ENCODE measurements at places on chromosomes 3 and 15.

DNA sequence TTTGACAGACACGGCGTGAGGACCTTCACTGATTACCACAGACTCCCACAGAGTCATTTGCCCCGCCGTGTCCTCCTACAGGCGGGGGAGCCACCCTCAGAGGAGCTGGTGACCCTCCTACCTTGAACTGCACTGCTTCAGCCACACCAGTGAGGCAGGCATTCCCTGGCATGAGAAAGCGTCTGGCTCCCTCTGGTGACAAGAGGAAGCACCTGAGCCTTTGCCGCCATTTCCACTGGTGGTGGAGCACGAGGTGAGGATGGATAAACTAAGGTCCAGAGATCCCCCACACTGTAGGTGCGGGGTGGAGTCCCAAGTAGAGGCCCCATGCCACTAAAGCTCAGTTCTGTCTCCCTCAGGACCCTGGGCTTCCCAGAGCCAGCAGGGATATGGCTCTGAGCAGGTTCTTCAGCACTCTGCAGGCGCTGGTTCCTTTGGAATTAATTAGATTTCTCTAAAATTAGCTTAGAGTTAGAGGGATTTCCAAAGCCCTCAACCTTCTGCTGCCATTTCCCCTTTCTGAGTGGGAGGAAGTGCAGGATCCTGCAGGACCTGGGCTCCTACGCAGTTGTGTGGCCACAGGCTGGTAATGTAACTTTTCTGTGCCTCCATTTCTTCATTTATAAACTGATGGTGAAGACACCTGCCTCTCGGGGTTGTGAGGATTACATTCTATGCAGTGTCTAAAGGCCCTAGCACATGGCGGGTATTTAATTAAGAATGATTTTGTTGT lies 224.0 kb downstream of the SLCO3A1 start:
- peak; percentile 88 for DNase-seq

- peak; percentile 37 for DNase-seq
Measured at GRCh38 chr3:186360779-186361178, 1.3 kb downstream of the DGKG start.

DNA sequence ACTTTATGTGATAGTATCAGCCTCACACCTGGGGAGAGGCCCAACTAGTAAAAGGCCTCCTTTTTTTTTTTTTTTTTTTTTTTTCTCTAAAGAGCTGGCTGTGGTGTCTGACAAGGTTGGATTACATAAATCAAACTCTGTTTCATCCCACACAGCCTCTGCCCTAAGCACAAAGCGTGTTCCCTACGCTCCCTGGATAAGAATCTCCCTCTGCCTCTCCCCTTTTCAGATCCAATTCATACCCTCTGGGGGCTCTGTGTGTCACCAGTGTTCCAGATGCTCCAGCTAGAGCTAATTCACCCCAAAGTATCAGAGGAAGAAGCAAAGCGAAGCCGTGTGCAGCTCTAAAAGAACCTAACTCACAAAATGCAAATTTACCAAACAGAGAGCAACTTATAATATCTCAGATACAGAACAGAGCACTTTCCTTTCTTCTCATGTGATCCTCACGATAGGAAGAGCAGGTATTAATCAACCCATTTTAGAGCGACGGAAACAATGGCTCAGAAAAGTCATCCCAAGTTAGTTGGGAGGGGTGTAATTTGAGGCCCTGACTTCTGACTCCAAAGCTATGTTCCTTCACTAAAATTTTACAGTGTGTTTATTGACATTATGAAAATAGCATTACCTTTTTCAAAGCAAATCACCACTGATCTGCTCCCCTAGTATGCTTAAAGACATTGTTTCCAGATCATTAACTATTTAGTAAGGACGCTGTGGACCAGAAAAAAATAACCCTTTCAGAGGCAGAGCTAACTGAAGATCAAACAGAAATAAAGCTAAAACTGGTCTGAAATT lies 12.4 kb downstream of the BMF start:
- no peak for DNase-seq

DNA sequence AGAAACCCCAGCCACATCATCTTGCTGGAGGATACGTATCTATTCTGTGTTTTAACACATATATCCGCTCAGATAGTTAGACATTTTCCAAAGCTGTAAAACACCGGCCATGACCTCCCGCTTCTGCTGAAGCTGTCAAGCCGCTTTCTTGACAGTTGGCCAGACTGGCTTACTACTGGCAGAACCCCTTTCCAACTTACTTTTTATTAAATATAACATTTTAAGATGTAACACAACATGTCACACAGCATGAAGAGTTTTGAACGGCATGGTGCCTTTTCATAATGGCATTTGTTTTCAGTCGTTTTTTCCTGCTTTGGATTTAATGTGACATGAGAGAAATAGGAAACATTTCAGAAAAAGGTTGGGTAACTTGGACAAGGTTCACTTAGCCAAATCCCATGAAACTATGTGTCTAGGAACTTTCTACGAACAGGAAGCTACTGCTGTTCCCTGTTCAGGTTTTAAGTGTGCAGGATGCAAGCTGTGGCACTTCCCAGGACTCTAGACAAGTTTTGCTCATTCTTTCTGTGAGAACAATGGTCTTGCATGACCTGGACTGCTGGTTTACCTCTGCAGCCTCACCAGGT lies 281.4 kb downstream of the THSD4 start:
- DNase-seq: no peak

DNA sequence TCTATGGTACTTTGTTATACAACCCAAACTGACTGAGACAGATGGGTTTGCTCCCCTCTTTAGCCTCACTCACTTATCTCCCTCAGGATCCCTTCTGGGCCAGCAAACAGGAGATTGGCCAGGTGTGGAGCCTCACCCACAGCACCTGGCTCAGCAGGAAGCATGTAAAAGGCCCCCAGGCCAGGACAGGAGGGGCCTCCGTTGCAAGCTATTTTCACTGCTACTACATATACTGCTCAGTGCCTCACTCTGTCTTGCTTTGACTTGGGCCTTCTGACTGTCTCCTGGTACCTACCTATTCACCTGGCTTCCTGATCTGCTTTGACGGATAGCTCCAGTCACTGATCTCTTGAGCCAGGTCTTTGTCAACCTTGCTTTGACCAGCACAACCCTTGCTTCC lies 20.4 kb upstream of the TPM1 start:
- DNase-seq: no peak

DNA sequence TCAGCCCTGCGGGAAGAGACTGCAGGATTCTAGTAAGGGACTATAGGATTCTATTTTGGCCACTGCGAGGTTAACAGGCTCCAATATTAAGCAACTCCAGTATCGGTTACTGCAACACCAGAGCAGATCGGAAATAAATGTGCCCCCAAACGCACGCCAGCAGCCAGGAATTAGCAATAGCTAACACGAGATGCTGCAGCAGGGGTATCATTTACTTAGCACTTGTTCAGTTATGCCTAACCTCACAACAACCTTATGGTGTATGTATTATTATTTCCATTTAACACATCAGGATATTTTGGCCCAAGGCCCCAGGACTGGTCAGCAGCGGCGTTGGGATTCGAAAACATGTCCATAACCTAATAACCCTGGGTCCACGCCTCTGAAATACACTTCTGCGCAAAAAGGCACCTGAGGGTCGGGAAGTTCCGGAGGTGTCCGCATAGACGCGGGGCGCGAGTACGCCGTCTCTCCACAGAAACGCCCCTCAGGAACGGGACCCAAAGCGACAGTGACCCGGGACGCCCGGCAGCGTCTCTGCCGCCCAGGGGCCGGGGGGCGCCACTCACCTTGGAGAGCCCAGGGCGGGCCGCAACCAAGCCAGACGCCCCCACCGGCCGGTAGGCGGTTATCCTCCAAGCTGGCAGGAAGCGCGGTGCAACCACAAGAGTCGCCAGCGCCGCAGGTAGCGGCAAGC lies 681 bp downstream of the PIK3CB start:
- peak; percentile 62 for DNase-seq

DNA sequence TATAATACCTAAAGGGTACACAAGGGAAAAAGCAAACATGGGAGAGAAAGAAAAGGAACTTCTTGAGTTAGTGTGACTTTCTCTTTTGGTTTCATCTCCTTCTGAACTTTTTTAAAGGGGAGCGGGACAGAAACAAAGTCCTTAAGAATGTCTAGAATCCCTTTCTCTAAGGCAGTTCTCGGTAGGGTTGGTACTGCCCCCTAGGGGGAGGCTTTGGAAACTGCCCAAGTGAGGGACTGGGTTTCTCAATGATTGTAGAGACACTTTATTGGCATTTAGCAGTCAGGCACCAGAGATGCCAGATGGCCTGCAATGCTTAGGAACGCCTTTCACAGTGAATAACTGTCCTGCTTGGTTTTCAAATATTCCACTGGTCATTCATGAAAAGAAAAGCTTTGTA lies 172.7 kb downstream of the WDR72 start:
- peak; percentile 90 for DNase-seq

GRCh38 chr3:193418576-193419373 lies 40.2 kb upstream of the ATP13A5 start:
- DNase-seq: no peak

DNA sequence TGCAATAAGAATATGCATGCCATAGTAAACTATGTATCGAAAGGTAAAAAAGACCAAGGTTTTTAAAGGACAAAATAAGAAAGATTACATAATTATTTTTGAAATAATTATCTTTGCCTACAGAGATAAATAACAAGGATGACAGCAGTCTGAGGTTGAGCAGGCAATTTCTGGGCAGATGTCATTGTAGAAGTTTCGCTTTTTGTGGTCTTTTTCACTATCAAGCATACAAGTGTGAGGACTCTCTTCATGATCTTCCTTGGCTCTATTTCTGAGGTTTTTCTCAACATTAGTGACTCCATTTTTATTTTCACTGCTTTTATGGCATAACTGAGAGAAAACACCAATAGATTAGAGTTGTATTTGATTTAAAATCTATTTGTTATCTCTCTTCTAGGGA lies 1337.9 kb upstream of the EPHA6 start:
- DNase-seq: no peak

GRCh38 chr3:39000008-39000450 lies 51.7 kb downstream of the SCN11A start:
- DNase-seq: peak; percentile 85

DNA sequence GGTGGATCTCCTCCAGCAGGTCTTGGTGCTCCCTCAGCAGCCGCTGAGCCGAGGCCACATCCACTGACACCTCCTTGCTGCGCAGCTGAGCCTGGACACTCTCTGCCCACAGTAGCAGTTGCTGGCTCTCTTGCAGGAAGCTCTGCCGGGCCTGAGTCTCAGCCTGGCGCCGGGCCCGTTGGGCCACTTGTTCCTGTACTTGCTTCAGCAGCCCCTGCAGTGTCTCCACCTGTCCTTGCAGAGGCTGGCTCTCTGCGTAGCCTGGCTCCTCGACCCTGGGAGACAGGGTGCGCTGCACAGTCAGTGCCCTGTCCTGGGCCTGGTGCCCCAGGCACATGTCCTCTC lies 15.5 kb downstream of the SPTBN5 start:
- DNase-seq: peak; percentile 13

Data from NCI-H524 (cell line).